ENCODE measurements at places on chromosomes 3 and 15. TPM values are rescaled to one million over a fixed set of nuclear protein-coding genes. Genes with fewer than 3 reads are reported as not detected.

DNA sequence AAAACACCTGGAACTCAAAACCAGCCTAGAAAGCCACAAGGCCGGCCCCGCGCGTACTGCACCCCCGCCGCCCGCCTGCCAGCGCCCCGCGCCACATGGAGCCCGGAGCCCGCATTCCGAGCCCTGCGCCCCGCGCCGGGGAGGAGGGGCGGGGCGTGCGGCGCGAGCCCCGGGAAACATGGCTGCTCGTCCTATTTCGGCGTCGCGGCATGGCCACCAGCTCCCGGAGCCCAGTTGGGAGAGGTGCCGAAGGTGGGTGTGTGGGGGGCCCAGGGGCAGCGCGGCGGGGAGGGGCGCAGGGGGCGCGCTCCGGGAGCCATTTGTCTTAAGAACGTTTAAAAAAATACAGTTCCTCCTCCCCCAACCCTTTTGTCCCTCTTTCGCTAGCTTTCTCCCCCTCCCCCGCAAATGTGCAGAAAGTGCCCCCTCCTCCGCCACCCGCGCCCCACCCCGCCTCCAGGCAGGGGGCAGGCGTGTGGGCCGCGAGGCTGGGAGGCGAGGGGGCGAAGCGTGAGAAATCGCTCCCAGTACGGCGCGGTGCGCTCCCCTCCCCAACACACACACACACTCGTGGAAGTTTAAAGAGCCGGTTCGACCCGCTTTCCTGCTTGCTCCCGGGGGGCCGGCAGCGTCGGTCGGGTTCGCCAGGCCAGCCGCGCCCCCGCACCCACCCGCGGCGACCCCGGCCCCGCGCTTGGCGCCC lies 2.5 kb downstream of the ANP32A start:
- DNase-seq: peak; percentile 80

GRCh38 chr3:99248130-99248529 lies 346.6 kb upstream of the DCBLD2 start:
- DNase-seq: no peak

GRCh38 chr3:129936757-129937156 lies 37.8 kb upstream of the TRH start:
- DNase-seq: no peak

C3orf22 gene
- total RNA-seq: not detected

- DNase-seq: no peak
Observed at GRCh38 chr3:72044231-72044855, 259.4 kb upstream of the PROK2 start.

P2RY13 gene
- 14.4 TPM for total RNA-seq

- DNase-seq: no peak
Observed at GRCh38 chr3:57986261-57986660, 22.0 kb upstream of the FLNB start.

GRCh38 chr15:89112341-89112971 lies 24.2 kb downstream of the ABHD2 start:
- no peak for DNase-seq

PCOLCE2 gene
- 41.0 TPM for total RNA-seq

GRCh38 chr3:84586427-84586826 lies 372.4 kb upstream of the CADM2 start:
- no peak for DNase-seq

DNA sequence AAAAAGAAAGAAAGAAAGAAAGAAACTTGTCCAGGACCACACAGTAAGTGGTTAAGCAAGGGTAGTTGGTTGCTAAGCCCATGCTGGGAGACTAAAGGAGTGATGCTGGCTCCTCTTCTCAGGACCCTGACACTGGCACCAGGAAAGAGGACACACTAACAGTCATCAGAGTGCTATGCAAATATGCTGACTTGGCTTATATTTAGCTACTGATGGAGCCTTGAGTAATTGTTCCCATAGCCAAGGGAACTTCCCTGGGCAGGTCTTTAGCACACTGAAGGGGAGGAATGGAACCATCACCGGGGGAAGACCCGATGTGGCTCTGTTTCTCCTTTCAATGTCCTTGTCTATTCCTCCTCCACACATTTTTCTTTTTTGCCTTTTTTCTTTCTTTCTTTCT lies 6.2 kb downstream of the TMEM40 start:
- DNase-seq: no peak

DNA sequence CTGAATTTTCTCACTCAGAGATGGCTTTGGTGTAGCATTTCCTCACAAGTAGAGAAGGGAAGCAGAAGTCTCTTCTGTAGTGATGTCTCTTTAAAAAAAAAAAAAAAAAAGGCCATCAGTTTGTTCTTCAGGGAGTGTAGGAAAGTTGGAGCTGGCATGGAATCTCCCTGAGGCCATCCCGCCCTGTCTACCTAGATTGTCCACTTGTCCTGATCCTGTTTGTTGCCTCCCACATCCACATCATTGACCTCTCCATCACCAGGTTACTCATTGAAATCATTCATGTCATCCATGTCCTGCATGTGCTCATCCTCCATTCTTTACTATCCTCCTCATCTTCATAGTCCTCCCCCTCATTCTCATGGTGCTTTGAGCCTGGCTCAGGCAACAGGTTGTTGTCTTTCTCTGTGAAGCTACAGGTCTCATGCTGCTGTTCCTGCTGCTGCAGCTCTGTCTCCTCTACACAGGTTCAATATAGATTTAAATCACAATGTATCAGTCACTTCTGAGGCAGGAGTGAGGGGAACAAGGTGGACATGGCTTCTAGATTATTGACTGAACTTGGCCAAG lies 556.3 kb upstream of the NAALADL2 start:
- no peak for DNase-seq

GRCh38 chr3:190721330-190721729 lies 141.2 kb downstream of the GMNC start:
- no peak for DNase-seq
